Activated CD4-positive, alpha-beta memory T cell treated with anti-CD3 and anti-CD28 coated beads for 36 hours (primary cell): ENCODE measurements at places on chromosomes 6 and 20. TPM values are rescaled to one million over a fixed set of nuclear protein-coding genes. Genes with fewer than 3 reads are reported as not detected.

Gene ACSS1
- 16.2 TPM for total RNA-seq

Gene SLC13A3
- total RNA-seq, result 0.10 TPM

Gene MCHR2
- not detected for total RNA-seq

Gene MAP7
- 1.2 TPM for total RNA-seq

Gene TXLNB
- 0.17 TPM for total RNA-seq

Gene PRDM1
- 70.9 TPM for total RNA-seq

Gene GID8
- 33.9 TPM for total RNA-seq

Gene C4A
- total RNA-seq, result 4.8 TPM
